ENCODE measurements at places on chromosomes 1 and 21.

- DNase-seq = no peak
Measured at GRCh38 chr1:61980561-61980960, 214.1 kb upstream of the L1TD1 start.

DNA sequence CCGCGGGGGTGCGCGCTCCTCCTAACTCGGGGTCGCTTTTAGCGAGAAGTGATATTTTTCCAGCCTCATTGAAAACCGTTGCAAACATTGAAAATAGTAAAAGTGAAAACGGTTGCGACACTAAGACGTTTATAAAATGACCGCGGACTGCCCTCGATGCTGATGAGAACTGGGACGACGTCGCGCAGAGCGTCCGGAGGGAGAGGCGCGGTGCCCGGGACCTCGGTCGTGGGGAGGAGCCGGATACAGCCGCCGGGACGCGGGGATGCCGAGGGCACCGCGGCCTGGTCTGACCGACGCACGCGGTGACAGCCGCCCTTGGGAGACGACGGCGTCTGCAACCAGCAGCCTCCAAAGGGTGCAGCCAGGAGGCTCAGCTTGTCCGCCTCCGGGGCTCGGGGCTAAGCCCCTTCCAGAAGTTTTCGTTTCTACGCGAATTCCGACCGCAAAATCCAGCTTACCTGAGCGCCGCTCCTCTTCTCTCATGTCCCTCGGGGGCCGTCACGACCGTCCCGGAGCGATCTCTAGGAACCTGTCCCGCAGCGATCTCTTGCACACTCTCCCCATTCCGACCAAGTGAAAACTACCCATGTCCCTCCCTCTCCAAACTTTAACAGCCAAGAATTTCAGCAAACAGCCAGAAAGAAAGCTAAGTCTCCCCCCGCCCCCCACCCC is 144.4 kb upstream of the ETS2 start:
- DNase-seq = no peak

- DNase-seq = no peak
Measured at GRCh38 chr1:47388030-47388890, 27.8 kb upstream of the FOXE3 start.

DNA sequence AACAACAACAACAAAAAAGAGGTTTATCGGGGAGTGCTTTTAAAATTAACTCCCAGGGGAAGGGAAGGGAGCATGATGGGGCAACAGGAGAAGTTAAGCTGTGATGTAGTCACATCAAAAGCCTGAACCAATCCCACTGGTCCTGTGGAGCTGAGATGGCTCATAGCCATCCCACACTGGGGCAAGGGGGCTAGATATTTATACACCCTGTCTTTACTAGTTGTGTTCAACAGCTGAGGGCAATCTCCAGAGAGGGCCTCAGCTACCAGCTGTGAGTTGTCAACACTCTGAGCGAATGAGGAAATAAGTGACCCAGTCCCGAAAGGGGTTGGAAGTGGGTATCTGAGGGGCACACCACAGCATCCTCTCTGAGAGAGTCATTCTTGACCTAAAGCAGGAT is 31.0 kb upstream of the CREG1 start:
- no peak for DNase-seq

GRCh38 chr1:24465099-24465498 is 37.5 kb upstream of the RCAN3 start:
- DNase-seq = no peak

- DNase-seq = no peak
Measured at GRCh38 chr1:41072051-41072450, 50.5 kb upstream of the SLFNL1 start.

DNA sequence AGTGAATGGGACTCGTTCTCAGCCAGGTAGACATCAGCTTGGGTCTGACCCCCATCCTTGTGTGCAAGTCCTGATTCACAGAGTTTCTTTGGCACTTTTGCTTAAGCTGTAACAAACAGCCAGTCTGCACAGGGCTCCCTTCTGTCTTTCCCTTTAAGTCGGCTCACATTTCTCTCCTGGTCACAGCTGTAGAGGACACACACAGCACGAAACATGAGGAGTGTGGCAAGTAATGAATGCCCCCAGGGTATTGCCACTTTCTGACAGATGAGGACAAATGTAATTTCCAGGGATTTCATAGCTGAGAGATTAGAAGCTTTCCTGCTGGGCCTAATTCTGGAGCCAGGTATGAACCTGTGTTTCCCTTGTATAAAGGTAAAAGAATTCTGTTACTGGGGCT is 423.5 kb downstream of the KIF26B start:
- DNase-seq = no peak
